ENCODE measurements at places on chromosomes 5 and 9.

DNA sequence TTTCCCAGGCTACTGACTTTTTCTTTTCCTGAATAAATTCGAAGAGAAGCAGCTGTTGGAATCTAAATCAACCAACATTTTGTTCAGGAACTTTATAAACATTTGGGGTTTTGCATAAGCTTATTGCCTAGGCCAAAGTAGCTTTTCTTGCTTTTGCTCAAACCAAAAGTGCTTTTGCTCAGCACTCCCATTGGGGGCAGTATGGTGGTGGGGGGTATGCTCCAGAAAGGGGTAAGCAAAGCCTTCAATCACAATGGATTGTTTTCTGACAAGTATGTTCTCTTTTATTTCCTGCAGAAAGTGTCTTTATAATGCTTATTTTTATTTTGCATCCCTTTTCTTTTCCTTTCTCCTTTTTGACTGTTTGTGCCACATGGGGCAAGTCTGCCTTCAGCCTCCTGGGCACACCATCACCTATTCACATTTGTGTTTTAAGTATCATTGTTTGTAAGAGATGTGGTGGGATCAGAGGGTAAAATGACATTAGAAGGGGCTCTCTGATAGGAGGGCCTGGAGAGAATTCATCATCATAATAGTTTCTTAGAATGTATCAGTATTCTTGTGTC is 86.0 kb downstream of the PRDM6 start:
- DNase-seq = no peak

DNA sequence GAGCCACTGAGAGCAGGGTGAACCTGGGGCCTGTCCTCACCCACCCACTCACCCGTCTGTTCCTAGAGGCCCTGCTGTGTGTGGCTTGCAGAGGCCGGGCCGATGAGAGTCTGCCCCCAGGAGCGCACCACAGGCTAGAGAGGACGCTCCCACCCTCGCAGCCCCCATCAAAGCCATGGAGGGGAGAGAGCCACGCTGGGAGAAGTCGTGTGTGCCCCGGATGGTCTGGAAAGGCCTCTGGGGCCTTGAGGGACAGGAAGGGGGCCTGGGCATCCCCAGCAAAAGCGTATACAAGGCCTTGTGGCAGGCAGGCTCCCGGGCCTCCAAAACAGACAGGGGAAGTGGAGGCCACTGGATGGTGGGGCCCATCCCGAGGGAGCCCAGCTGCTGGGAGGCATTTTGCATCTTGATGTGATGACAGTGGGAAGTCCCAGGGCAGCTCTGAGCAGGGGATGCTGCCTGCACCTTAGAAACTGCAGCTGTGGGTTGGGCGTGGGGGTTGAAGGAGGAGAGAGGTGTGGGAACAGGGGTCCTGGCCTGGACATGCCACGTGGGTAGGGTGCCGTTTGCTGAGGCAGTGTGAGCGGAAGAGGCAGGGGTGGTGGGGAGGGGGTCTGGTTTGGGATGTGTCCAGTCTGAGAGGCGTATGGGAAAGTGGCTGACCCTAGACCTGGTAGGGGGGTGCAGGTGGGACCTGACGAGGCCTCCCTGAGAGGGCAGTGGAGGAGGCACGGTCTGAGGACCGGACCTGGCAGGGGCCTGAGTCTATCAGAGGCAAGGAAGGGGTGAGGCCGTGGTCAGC is 43.0 kb upstream of the NOTCH1 start:
- no peak for DNase-seq

GRCh38 chr5:51983161-51983560 is 599.9 kb downstream of the ISL1 start:
- no peak for DNase-seq

DNA sequence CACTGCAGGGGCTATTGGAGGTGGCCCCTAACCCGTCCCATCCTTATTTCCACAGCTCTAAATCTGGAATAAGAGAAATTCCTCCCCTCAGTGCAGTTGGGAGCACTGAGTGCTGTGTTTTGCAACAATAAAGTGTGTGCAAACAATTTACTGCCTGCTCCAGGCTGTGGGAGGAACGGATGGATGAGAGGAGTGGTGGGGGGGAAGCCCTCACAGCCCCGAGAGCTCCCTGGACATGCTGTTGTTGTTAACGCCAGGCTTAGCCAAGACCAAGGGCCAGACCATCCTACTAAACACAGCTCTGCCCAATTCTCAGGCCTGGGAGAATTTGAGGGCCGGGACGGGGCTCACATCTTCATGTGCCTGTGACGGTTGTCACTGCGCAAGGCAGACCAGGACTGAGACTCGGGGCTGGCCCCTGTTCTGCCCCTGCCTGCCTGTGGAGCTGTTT is 200.2 kb downstream of the DAB2IP start:
- no peak for DNase-seq

DNA sequence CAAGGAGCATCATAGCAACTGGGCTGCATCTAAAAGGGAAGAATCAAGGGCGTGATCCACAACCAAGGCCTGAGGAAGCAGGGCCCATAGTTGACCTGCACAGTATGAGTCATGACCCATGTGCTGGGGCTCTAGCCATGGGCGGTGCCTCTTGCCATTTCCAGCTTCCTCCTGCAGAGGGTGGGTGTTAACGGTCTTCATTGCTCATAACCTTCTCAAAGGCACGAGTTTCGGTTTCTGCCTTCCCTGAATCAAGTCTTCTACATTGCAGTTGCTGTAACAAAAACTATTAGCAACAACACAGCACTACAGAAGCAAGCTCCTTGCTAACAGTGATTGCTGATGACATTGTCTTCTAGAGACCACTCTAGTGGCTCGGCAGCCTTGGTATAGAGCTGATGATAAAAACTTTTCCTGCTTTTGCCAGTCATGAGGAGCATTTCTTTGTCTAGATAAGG is 66.9 kb downstream of the CTSL start:
- peak; percentile 91 for DNase-seq

GRCh38 chr9:113485761-113486115 is 22.2 kb downstream of the RGS3 start:
- DNase-seq = no peak

Measured in hematopoietic multipotent progenitor cell treated with erythropoietin and hydrocortisone succinate and interleukin-3 and kit ligand, for 17 days (in vitro differentiated cells).